ENCODE measurements at places on chromosomes 13 and 19.

- DNase-seq, result no peak
These were observed 16.8 kb downstream of the MEIS3 start for GRCh38 chr19:47402504-47402903.

DNA sequence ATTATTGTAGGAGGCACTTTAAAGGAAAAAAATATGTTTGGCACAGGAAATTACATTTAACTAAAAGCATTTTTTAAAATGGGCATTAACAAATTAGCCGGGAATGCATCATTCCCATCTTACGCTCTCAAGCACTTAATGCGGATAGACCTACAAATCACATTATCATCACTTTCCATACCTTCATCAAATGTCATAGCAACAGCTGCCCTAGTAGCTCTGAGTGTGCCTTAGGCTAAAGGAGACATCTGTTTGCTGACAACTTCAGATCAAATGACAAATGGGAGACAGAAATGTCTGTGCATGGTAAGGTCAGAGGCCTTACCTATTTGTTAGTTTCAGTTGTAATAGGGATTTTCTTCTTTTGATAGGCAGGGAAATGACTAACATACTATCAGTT lies 773.2 kb upstream of the SLC10A2 start:
- DNase-seq, result no peak

GRCh38 chr19:6610934-6611852 lies 20.2 kb upstream of the CD70 start:
- peak; percentile 85 for DNase-seq

DNA sequence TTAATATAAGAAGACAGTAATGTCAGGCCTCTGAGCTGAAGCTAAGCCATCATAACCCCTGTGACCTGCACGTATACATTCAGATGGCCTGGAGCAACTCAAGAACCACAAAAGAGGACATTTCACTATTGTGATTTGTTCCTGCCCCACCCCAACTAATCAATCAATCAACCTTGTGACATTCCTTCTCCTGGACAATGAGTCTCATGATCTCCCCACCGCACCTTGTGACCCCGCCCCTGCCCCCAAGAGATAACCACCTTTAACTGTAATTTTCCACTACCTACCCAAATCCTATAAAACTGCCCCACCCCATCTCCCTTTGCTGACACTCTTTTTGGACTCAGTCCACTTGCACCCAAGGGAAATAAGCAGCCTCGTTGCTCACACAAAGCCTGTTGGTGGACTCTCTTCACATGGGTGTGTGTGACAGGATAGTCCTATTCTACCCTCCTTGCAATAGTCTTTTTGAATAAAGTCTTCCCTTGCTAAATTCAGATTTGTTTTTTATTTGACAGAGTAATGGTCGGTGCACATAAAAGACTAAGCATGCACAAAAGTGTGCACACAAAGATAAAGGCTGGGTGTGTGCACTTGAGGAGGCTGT lies 14.0 kb downstream of the CD70 start:
- peak; percentile 62 for DNase-seq

GRCh38 chr19:5839065-5840017 lies at the start of gene FUT6:
TSS of gene FUT6 (minus strand) at chr19:5839702. CDS start at chr19:5832567, 7,135 bp downstream.
- DNase-seq, result no peak
